ENCODE measurements at places on chromosomes 11 and 22.

DNA sequence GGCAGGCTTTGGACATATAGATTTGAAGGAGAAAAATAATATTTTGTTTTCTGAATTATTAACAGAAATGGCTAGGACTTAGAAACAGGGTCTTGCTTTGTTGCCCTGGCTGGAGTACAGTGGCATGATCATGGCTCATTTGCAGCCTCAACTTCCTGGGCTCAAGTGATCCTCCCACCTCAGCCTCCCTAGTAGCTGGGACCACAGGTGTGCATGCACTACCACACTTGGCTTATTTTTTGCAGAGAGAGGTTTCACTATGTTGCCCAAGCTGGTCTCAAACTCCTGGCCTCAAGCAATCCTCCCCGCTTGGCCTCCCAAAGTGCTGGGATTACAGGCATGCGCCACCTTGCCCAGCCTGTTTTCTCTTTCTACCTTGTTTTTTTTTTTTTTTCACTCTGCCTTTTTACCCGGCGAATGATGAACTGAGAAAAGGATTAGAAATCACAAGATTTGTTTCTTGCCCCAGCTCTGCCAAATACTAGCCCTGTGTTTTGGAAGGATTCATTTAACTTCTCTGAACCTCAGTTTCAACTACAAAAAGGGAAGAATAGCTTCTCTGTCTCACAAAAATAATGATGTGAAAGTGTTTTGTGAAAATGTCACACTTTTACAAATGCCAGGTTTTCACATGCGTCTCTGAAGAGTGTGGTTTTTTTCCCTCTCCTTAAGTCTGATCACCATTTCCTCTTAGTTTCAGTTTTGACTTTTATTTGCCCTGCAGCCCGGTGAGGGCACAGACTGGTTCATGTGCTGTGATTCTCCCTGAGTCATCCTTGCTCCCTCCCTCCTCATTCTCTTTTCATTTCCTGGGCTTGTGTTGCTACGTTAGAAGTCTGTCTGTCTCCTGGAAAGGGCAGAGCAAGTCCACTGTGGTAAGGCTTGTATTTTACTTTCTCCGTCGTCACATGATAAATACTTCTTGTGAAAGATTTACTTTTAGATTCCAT is 67.7 kb downstream of the BCL2L13 start:
- DNase-seq = peak; percentile 25

DNA sequence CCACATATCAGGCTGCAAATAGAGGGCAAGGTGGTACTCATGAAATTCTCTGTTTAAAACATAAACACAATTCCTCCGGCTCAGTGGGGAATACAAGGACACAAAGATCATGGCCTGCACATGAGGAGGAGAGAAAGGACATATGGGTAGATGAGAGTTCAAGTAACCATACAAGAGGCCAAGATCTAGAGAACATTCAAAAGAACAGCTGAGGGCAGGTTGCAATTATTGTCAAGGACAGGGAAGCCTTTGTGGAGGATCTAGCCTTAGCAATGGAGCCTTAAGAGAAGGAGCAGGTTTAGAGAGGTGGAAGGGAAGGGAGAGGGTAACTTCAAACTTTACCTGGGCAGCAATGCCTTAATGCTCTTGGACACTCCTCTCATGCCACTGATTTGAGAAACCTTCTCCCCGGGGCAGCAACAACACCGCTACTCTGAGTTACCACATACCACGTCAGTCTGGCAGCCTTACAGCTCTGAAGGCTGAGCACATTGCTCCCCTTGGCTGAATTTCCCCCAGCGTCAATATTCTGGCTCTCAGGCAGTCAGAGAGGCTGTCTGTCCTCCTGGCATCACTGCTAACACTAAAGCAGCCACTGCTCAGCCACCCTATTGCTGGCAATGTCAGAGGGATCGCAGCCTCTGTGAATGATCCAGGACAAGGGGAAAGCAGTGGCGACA is 55.5 kb downstream of the CLPB start:
- no peak for DNase-seq

DNA sequence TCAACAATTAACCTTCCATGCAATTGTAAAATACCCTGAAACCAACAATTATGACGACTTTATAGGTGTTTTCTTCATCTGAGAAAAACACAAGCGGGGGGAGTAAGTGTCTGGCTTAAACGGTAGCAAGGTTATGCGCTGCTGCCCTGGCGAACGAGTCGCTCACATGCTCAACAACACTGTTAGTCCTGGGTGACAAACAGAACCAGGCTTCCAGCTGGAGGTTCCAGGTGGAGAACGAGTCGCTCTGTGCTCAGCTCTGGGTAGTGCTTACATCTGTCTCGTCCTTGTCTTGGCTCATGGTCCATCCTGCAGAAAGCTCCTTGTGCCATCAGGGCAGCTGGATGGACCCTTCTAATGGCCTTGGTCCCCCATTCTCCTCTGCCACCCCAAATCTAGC is 48.2 kb downstream of the PC start:
- DNase-seq = no peak

GRCh38 chr22:17613280-17613679 is 15.3 kb downstream of the ATP6V1E1 start:
- no peak for DNase-seq

- peak; percentile 87 for DNase-seq
Observed at GRCh38 chr11:65110354-65110861, 1.3 kb upstream of the TM7SF2 start.

DNA sequence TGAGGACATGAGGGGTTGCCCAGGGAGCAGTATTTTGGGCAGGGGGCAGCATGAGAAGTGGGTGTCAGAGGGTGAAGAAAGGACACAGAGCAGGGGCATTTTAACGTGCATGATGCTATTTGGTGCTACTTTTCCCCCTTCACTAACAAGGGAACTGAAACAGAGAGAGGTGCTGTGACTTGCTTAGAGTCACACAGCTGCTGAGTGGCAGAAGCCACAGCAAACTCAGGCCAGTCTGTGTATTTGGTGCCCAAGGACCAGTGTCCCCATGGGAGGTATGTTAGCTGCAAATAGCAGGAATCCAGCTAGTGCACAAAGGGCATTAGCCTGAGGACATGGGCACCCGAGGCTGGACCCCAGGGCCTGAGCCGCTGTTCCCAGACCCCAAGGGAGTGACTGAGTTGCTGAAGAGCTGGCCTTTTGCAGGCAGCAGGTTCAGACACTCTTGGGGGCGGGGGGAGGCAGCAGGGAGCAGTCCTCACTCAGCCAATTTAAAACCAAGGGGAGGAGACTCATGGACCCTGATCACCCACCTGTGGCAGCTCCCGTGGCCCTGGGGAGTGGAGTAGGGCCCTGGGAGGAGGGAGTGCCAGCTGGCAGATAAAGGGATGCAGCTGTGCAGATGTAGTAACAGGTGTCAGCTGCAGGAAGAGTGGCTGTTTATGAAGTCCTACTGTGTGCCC is 14.6 kb downstream of the PARVG start:
- no peak for DNase-seq
